ENCODE measurements at places on chromosomes 1 and 21. TPM values are rescaled to one million over a fixed set of nuclear protein-coding genes. Genes with fewer than 3 reads are reported as not detected.

Gene CNIH3
- 2.6 TPM for total RNA-seq

- DNase-seq, result no peak
Measured at GRCh38 chr21:45983981-45984551, 2.5 kb downstream of the COL6A1 start.

- DNase-seq, result no peak
Measured at GRCh38 chr1:71054281-71054731, 6.7 kb upstream of the PTGER3 start.

DNA sequence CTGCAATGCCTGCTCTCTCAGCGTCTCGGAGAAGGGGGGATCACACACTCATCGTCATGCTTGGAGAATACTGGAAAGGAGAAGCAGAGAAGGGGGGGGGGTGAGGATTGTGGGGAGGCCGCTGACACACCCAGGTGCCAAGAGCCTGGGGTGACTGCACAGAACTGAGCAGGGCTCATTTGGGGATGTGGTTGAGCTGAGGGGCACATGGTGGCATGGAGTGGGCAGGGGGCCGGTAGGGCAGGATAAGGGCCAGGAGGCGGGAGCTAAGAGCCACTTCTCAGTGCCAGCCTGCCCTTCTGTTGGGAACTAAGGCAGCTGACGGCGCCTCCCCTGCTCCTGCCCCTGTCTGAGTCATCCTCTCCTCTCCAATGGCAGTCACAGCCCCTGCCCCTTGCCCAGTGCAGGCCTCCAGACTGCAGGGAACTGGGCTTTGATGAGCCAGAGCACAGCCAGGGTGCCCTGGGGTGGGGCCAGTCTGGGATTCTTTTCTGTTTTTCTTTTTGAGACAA, 27.2 kb downstream of the MRPL37 start:
- DNase-seq, result no peak

- no peak for DNase-seq
Measured at GRCh38 chr21:45816794-45817193, 164.8 kb upstream of the COL6A1 start.

DNA sequence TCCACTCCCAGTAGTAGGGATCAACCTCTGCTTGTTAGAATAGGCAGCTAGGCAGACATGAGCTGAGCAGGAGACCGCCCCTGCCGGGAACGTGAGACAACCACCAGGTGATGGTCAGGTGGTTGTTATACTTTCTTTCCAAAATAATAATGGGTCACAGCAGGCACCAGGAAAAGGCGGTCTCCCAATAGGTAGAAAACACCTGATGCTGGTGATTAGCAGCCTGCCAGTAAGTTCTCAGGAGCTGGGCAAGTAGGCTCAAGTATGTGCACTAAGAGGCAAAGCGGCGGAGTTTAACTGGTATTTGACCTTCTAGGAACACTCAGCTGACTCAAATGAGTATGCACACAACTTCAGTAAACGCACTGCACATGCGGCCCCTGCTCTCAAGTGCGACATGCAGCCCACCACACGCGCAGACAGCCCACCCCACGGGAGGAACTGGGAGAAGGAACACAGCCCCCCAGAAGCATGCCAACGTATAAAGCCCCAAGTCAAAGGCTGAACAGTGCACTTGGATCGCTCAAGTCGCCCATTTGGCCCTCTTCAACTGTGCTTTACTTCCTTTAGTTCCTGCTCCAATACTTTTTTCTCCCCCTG, 80.0 kb downstream of the DESI2 start:
- DNase-seq, result no peak

- DNase-seq, result no peak
Measured at GRCh38 chr1:7333620-7334019, 437.5 kb upstream of the VAMP3 start.

DNA sequence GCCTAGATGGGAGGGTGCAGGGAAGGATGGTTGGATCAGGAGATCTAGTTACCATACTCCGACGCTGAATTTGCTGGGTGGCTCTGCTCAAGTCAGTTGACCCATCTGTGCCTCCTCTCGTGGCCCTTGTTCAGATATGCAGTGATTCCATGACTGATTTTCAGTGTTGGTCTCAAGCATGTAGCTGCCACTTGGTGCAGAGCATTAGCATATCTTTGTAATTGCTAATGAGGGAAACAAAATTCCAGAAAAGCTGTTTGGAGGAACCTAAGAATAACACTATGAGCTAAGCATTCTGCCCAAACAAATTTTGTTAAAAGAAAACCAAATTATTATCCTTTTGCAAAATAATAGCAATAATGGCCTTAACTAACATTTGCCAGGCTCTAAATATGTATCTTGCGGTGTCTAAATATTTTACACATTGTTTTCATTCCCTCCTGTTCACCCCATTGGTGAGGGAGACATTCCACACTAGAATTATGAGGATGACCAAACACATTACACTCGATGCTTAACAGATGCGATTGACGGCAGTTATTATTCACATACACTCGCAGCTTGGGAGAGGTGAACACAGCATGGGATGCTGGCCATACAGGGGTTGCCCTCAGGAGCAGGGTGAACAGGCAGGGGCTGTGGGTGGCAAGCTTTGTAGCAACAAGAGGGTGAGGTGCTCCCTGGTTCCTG, 69.1 kb downstream of the KCNJ15 start:
- DNase-seq, result no peak

Gene LRRC71
- total RNA-seq, result not detected

- DNase-seq, result peak; percentile 15
Measured at GRCh38 chr1:15412175-15412800, 2.6 kb downstream of the EFHD2 start.

Gene VANGL2
- total RNA-seq, result 0.07 TPM

Data from CD4-positive, CD25-positive, alpha-beta regulatory T cell (primary cell).